ENCODE measurements at places on chromosomes 2 and 18.

- DNase-seq, result no peak
These were observed 39.8 kb downstream of the ADCYAP1 start for GRCh38 chr18:944440-944839.

DNA sequence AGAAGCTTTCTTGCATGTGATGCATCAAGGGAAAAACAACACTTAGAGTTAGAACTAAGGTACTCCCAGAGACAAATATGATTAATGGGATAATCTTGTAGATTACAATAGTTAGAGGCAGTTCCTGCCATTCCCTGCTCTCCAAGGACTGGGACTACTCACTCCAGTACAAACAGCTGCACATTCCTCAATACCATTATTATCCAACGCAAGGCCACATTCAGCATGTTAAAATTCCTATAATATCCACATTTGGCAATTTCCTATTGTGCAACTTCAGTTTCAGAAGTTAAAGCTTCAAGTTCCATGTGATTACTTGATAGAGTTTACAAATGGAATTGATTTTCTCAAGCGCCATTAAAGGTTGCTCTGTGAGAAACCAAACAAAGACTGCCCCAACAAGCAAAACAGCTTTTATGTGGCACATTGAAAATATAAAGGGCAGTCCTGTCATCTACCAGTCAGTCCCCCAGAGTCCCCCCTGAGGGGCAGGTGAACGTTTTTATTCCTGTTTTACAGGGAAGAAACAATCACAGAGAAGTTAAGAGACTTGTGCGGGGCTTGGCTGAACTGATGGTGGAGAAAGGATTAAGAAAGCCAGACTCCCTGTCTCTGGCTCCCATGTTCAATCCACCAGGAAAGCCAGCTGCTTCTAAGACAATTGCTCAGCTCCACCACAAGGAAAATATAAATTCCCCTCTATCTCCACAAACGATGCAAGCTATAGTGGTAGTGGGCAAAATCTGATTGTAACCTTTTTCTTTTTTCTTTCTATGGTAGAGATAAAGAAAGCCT, 72.6 kb downstream of the TXNL1 start:
- peak; percentile 55 for DNase-seq

DNA sequence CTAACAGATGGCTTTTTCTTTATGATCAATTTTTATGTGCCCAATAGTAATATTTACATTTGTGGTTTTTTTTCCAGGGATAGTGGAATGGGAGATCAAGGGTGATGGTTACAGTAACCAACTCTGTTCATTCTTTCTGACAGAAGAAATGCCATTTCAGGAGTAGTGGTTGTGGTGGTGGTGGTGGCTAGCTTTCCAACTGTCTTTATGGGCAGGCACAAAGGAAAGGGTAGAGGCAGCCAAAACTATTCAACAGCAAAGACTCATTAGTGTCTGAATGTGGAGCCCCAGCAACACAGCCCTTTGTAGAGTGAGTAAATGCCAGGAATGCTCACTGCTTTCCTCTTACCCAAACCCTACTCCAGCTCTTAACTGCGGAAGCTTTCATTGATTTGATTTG, 227.7 kb downstream of the RND3 start:
- no peak for DNase-seq

GRCh38 chr18:62838475-62839098, 123.2 kb downstream of the PHLPP1 start:
- DNase-seq, result no peak

DNA sequence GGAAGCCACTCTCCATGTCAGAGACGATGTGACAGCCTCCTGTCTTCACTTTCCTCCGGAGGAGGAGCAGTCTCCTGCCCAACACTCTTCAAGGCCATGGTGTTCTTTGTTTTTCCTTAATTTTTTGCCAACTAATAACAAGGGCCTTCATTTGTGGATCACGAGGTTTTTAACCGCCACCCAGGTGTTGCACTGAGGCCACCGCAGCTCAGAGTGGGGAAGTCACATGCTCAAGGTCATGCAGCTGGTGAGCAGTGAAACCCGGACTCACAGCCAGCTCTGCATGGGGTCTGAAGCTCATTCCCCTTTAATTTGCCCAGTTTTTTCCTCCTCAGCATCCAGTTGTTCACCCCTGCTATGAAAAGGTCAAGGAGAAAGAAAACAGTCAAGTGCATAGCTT, 19.6 kb downstream of the ENOSF1 start:
- DNase-seq, result no peak

DNA sequence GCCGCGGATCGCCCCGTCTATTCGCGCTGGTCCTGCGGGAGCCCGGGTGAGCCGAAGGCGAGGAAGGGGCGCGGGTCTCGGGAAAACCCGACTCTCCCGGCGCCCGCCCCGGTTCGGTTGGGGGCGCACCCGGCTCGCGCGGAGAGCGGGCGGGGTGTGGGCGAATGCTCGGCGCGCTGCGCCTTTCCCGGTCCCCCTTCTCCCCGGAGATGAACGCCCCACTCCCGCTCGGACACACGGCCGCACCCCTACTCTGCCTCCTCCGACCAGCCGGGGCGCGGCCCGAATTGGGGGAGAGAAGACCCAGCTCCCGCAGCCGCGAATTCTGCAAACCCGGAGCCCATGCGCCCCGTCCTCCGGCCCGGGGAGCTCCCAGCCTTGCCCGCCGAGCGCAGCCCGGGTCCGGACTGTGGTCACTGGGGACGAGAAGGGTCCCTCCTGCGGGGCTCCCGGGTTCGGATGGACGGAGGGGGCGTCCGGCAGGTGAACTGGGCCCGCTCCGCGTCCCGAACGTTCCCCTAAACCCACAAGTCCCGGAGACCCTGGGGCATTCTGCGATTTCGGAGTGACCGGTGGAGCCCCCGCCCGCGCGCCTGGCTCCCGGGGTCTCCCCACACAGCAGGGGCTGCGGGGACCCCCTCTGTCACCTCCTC, 734 bp downstream of the KCNG2 start:
- no peak for DNase-seq

GRCh38 chr2:196336715-196337114, 165.3 kb upstream of the STK17B start:
- no peak for DNase-seq

GRCh38 chr18:70243131-70243929, 37.8 kb upstream of the RTTN start:
- no peak for DNase-seq

- DNase-seq, result no peak
These were observed 21.0 kb downstream of the MROH2A start for GRCh38 chr2:233799087-233799665.

DNA sequence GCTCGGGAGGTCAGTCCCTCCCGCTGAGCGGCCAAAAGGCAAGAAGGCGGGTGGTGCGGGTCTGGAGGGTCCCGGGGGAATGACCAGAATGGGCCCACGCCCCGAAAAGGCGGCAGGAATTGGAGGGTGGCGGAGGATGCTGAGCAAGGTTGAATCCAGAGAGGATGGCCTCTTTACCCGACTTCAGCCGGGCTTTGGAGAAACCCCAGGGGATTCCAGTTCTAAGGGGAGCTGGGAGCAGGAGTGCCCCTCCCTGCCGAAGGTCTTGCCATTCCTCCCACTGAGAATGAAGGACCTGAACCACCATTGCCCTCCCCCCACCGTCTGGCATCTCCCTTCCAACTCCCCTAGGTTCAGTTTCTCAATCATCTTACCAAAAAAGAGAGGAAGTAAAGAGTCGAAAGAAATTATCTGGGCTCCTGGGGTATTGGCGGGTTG, 38.9 kb upstream of the ATP6V1B1 start:
- DNase-seq, result no peak

- no peak for DNase-seq
These were observed 1.7 kb downstream of the LYPD1 start for GRCh38 chr2:132668189-132668823.

- DNase-seq, result peak; percentile 88
These were observed 102.5 kb downstream of the ATL2 start for GRCh38 chr2:38274286-38275276.

DNA sequence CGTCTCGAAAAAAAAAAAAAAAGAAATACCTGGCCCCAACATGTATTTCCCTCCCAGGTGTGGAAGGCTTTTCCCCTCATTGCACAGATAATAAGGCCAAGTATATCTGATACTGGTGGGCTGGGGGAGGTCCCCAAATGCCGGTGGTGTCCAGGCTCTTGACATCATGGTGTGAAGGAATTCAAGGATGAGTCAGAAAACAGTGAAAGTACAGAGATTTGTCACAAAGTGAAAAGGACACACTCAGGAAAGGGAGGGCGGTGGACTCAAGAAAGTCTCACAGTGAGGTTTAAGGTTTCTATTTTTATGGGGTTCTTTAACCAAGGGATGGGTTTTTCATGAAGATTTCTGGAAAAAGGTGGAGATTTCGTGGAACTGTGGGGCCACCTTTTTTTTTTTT, 37.8 kb upstream of the FZD5 start:
- DNase-seq, result no peak

- DNase-seq, result no peak
These were observed 265.1 kb downstream of the MEIS1 start for GRCh38 chr2:66699793-66700676.

DNA sequence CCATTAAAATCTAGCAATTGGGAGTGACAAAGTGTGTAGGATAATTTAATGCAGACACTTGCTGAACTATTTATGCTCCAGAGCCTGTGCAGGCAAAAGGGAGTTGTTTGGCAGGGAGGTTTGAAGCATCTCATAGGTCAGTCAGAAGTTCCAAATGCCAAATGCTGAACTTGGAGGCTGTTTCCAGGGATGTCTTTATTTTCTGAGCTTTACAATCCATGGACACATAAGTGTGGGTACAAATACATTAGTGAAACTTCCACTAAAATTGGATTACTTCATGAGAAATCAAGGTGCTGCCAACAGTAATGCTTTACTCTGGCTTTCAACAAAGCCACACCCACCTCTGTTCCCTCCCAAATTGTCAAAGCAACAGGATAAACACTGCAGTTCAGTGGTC, 422.1 kb upstream of the SETBP1 start:
- DNase-seq, result no peak

DNA sequence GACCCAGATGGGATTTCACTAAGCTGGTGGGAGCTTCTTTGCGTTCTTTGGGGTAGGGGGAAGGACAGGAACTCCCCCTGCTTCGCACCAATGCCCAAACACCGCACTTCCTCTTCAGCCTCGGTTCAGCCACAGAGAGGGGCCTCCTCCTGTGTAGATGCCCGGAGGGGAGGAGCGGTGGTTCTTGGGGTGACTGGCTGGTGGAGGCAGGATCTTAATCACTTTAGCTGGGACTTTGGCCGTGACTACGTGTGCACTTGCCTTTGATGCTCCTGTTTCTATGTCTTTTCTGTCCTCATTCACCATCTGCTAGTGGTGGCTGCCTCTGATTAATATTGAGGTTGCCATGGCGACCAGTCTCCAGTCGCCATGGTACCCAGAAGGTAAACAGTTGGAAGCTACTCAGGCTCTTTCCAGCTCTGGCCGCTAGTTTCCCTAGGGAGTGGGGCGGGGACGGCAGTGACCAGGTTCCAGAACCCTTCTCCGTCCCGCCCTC, 1.9 kb downstream of the CNGA3 start:
- DNase-seq, result no peak

- DNase-seq, result no peak
These were observed 18.4 kb downstream of the PREPL start for GRCh38 chr2:44342854-44343253.

GRCh38 chr2:240643093-240643810, 18.0 kb downstream of the GPR35 start:
- DNase-seq, result no peak

- no peak for DNase-seq
These were observed 56.6 kb downstream of the RPL37A start for GRCh38 chr2:216555274-216555673.

GRCh38 chr2:235722869-235723268, 229.0 kb downstream of the AGAP1 start:
- no peak for DNase-seq

GRCh38 chr18:21275645-21276044, 33.6 kb downstream of the GREB1L start:
- DNase-seq, result no peak

DNA sequence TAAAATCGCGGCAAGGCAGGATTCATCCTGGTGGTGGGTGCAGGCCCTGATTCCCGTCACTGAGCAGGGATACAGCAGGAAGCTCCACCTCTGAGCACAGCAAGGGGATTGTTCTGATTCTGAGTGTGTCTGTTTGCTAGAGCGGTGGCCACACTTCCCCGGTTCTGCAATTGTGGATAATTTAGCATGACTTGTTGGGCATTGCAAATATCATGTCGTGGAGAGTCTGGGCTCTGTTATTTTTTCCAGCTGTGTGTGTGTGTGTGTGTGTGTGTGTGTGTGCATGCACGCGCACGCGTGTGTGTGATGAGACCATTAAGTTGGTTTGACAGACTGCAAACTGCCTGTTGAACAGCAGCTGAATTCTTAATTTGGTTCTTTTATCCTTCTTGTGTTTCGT, 4.1 kb upstream of the TMEM18 start:
- DNase-seq, result no peak
